Activated B cell treated with CpG ODN at 0.5 μM for 24 hours (primary cell): ENCODE measurements at places on chromosomes 13 and 19.
A peak's percentile ranks its signal among the peaks of the same experiment; 100 is the strongest.

- DNase-seq: no peak
These were observed 102.7 kb downstream of the RAB20 start for GRCh38 chr13:110458594-110459365.

- DNase-seq: no peak
These were observed 39.9 kb upstream of the CCNE1 start for GRCh38 chr19:29771708-29772414.

GRCh38 chr13:26048741-26049140 lies 3.1 kb downstream of the SHISA2 start:
- DNase-seq: no peak

GRCh38 chr13:21826214-21827015 lies 155.5 kb downstream of the FGF9 start:
- DNase-seq: no peak

- no peak for DNase-seq
These were observed 1141.0 kb upstream of the PRR20A start for GRCh38 chr13:55999709-56000108.

GRCh38 chr19:55550321-55550650 lies 4.9 kb upstream of the SBK3 start:
- no peak for DNase-seq

DNA sequence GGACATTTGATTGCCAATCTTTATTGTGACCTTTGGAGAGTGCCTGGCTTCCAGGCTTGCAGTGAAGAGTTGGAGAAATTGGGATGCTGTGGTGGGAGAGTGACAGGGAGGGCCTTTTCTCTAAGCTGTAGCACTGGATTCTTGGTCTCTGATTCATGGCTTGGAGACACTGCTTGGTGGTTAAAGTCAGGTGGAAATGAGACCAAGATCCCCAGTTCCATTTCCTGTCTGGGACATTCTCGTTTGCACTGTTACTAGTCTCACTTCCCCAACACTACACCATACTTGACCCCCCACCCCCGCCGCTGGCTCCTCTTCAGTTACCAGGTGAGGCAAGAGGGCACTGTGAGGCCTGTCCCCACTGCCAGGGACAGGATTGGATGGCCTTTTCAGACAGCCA lies 2.9 kb downstream of the SUPT5H start:
- DNase-seq: no peak

DNA sequence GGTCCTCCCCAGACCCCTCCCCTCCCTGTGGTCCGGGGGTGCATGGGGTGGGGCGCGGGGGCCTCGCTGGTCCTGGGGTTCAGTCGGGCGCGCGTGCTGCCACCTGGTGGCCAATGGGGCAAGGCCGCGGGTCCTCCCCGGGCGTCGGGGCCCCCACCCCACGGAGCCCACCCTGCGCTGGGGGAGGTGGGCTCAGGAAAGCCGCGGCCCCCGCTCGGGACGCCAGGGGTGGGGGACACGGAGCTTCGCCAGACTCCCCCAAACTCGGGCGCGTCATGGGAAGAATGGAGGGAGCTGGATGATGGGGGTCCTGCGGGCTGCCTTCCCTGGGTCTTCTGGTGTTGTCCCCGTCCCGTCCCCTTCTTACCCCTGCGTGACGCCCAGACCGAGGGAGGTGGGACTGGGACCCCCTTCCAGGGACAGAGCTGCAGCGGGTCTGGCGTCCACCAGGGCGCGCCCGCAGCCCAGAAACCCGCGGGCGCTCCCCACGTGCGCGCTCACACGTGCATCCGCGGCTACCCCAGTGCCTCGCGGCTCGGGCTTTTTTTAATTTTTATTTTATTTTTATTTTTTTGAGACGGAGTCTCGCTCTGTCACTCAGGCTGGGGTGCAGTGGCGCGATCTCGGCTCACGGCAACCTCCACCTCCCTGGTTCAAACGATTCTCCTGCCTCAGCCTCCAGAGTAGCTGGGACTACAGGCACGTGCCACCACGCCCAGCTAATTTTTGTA lies 19.8 kb upstream of the TCF3 start:
- peak; percentile 75 for DNase-seq

DNA sequence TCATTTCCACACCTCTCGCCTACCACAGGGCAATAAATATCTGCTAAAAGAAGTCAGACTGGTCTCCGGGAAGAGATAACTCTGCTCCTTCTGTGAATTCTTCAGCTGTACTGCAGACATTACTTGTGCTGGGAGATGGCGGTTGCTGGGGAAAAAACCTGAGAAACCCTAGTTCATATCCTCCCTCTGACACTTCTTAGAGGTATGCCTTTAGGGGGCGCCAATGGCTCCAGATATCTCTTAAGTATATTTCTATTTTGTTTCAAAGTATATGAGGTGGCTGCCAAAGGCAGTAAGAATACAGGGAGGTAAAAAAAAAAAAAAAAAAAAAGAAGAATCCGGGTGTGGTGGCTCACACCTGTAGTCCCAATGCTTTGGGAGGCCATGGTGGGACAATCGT lies 175.2 kb downstream of the PAN3 start:
- DNase-seq: no peak

DNA sequence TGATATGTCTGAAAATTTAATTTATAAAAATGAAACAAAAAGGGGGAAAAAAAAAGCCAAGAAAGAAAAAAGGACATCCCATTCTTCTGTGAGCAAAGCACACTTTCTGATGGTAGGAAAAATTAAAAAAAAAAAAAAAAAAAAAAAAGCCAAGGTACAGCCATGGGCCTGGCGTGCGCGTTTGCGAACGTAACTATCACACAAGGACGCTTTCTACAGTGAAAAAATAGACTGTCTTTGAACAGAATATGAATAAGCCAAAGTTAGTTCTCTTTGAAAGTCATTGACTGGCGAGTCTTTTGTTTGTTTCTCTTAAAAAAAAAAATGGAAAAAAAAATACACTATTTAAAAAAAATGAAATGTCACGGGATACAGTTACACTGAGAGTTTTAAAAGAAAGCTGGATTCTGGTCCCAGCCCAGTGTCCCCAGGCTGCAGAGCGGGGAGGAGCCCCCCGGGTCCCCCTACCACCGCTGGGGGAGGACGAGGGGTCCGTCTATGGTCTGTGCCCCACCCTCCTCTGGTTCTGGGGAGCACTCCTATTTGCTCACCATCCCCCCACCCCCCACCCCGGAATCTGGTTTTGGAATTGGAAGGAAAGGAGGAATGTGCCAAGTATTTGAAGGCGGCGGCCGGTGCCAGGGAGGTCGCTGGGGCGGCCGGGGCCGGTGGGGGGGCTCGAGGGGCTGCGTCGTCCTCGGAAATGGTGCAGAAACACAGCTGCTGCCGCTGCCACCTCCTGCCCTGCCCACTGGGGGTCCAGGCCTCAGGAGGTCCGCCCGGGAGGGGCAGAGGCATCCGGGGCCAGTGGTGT lies 134.5 kb downstream of the PTPRS start:
- DNase-seq: no peak

DNA sequence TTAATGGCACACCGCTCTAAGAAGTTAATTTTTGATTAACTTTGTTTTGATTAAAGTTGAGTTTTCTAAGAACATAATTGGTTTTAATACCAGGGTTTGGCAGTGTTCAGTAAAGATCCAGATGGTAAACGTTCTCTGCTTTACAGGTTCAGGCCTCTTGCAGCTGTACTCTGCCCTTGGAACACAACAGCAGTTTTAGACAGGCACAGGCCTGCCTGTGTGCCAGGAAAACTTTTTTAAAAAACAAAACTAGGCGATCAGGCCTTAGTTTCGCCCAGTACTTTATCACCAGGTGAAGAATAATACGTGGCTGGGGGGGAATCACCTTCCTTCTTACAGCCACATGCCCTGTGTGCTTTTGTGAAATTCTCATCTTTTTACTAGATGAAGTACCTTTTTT lies 38.0 kb upstream of the TEX29 start:
- DNase-seq: no peak

DNA sequence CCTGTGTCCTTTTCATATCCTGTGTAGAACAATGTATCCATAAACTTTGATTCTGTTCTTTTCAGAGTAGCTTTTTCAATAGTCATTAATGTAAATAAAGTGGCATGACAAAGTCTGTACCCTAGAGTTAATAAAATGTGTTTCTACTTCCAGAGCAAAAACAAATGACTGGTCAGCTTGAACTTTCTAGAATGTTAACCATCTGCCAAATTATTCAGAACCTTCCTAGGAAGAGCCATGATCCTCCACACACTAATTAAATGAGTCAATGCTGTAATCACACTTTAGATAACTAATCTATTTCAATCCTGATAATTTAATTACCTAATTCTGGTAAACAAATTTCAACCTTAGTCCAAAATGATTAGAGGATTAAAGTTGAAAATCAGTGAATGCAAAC lies 73.2 kb downstream of the DIAPH3 start:
- DNase-seq: no peak

GRCh38 chr13:108463340-108463739 lies 166.1 kb upstream of the MYO16 start:
- no peak for DNase-seq

- no peak for DNase-seq
These were observed 440.9 kb upstream of the KLF12 start for GRCh38 chr13:74574964-74575728.

DNA sequence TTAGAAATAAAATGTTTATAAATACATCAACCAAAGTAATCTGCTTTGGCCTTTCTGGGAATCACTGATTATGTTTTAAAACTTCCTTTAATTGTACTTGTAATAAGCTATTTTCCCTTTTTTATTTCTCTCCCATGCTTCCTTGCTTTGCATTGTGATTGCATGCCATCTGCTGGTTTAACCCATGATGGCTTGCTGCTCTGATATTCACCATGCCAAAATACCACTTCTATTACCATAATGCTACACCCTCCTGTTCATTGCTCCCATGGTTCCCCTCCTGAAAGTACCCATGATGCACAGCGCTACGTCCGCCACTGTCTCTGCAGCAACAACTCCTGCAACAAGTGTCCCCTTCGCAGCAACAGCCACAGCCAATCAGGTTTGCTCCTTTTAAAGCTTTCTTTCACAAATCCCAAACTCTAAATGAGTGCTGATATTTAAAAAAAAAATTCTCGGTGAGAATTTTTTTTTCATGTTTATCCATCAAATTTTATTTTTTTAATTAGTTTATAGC lies 67.7 kb upstream of the RAP2A start:
- DNase-seq: no peak

GRCh38 chr13:57787058-57787791 lies 155.7 kb downstream of the PCDH17 start:
- DNase-seq: no peak

DNA sequence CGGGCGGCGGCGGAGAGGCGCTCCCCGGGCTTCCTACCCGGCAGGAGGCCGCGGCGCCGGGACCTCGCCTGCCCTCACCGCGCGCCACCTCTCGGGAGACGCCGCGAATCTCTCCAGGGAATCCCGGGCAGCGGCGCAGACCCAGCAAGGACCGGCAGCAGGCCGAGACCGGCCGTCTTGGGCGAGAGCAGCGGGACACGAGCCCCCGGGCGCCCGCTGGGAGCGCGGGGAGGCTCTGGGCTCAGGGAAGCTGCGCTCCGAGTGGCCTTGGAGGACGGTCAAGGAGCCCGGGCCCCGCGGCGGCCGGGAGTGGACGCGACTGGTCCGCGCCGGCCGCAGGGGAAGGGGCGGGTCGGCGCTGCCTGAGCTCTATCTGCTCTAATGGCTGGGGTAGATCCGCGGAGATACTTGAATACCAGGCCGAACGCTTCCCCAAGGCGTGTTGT lies 14.7 kb downstream of the CDX2 start:
- DNase-seq: peak; percentile 31

GRCh38 chr13:110423689-110424302 lies 116.7 kb downstream of the COL4A2 start:
- no peak for DNase-seq

DNA sequence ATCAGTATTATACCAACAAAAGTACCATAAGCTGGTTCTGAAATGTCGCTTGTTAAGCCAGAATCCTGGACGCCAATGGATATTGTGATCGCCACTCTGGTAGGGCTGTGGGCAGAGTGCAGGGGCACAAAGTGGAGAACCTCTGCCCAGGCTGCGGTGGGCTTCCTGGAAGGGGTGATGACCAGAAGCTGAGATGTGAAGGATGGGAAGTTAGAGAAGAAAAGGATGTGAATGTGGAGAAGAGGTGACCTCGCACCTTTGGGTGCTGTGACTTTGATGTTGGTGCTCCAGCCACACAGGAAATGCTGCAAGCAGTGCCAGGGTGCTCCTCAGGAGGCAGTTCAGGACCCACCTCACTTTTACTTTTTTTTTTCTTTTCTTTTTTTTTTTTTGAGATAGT lies 207.9 kb upstream of the MAB21L1 start:
- no peak for DNase-seq

DNA sequence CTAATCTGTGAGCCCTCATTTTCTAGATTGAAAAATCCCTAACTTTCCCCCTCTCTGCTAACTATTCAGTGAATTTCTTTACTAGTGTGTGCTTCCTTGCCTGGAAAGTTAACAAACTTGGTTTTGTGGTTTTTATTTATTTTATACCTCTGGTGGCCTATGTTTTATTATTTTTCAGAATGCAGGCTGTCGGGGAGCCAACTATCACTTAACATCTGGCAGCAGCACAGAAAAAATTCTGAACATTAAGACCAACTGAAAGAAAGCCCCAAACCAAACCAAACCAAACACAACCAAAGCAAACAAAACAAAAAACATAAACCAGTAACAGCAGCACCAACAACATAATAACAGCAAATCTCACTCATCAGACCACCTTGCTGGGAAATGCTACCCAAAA lies 109.0 kb upstream of the KL start:
- DNase-seq: no peak

- no peak for DNase-seq
These were observed 36.3 kb downstream of the SHISA2 start for GRCh38 chr13:26015271-26016125.

GRCh38 chr19:750640-751423 lies at the start of gene MISP:
TSS of gene MISP (plus strand) at chr19:751112. CDS start at chr19:756947, 5,835 bp downstream.
- no peak for DNase-seq

- DNase-seq: peak; percentile 75
These were observed 674 bp downstream of the BRD4 start for GRCh38 chr19:15331419-15332310.

GRCh38 chr13:35843272-35843671 lies 287.9 kb downstream of the DCLK1 start:
- DNase-seq: no peak

GRCh38 chr13:76330761-76331160 lies 555.4 kb downstream of the KCTD12 start:
- no peak for DNase-seq

- DNase-seq: no peak
These were observed 5.0 kb downstream of the PBX4 start for GRCh38 chr19:19613506-19613905.

DNA sequence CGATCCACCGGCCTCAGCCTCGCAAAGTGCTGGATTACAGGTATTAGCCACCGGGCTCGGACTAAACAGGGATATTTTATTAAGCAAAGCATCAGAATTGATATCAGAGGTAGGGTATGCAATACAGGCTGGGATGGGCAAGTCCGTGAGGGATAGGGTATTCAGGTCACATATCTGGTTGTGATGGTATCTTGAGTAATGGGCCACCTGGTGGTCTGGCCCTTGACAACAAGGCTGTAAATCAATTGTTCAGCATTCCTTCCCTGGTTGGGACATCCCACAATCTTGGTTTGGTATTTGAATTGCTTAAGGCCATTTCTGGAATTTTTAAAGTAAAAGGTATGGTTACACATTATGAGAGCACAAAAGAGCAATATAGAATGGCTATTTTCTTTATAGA lies 1588.0 kb downstream of the SLITRK1 start:
- DNase-seq: no peak

GRCh38 chr19:19064811-19065745 lies 1.3 kb downstream of the SLC25A42 start:
- peak; percentile 36 for DNase-seq
